ENCODE measurements at places on chromosomes 6 and 20.

GRCh38 chr20:58475466-58475865 is 39.7 kb downstream of the APCDD1L start:
- DNase-seq, result no peak

DNA sequence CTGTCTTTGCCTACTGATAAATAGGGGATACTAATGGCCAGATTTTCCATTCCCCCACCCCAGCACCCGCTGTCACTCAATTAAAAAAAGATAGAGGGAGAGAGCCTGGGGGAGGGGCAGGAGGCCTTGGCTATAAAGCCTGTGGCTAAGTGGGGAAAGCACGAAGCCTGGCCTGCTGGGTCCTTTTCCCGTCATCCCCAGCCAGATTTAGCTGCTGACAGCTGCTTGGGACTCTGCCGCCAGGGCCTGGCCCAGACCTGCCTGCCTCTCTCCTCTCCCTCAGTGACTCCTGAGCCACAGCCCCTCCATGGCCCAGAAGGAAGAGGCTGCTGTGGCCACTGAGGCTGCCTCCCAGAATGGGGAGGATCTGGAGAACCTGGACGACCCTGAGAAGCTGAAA is at the start of gene APOBEC2:
APOBEC2 (plus strand) TSS at position 162 of the 400 bp plus-strand sequence; CDS start at position 308, 146 bp downstream.
- DNase-seq, result no peak

- DNase-seq, result no peak
Observed at GRCh38 chr6:5645328-5646290, 361.1 kb downstream of the NRN1 start.

- DNase-seq, result no peak
Observed at GRCh38 chr20:10626896-10627295, 46.9 kb downstream of the JAG1 start.

DNA sequence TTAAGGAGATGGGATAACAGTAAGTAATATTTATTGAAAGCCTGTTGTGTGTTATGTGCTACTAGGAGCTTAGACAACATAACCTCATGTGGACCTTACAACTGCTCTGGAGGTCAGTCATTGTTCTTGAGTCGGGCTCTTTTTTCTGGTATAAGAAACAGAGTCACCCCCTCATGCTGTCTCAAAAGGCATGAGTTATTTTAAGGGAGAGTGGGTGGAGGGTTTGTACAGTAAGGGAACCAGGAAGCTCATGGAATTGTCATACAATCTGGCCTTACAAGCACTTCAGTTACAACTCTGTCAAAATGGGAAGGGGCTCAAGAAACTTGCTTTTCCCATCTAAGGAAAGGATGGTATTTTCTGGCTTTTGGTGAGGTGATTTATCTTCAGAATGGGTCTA is 16.5 kb upstream of the DSE start:
- no peak for DNase-seq

DNA sequence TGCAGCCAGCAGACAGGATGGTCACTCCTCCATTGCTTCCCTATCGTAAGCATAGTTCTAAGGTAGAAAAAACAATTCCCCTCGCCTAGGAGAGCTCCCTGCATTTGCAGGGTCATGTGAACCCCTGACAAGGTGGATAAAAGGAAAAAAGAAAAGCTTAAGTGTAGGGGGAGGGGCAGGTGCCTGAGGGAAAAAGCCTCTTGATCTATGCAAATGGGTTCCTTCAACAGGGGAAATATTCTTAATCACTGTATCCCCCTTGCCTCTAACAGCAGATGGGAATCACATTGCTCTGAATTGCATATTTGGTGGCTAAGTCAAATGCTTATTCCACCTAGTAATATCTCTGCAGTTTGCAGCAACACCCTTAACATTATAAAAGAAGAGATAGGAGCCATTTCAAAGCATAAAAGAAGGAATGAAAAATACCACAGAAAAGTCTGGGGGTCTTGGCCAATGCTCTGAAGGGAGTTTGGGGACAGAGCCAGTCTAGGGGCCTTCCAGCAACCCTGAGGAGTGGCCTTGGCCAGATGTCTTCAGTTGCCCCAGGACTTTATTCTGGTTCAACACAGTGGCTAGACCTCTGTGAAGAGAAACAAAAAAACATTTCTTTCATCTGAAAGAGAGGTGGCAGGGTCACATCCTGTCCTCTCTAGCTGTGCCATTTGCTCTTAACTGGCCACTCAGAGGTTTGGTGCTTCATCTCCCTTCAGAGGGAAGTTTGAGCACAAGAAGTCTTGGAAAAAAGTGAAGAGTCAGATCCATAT is 660.4 kb upstream of the GJE1 start:
- DNase-seq, result no peak

DNA sequence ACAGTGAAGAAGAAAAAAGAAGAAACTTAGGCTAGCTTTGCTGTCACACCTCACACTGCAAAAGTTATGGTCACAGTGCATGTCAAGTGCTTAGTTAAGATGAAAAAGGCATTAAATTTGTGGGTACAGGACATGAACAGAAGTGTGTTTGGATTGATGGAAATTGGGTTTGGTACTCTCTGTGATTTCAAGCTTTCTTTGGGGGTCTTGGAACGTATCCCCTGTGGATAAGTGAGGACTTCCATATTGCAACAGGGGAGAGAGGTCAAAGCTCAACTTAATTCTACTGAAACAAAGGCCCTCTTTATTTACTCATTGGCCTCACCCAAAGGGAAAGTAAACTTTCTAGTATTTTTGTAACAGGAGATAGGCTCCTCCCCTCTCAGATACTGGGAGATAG is 138.3 kb upstream of the FUT9 start:
- no peak for DNase-seq

DNA sequence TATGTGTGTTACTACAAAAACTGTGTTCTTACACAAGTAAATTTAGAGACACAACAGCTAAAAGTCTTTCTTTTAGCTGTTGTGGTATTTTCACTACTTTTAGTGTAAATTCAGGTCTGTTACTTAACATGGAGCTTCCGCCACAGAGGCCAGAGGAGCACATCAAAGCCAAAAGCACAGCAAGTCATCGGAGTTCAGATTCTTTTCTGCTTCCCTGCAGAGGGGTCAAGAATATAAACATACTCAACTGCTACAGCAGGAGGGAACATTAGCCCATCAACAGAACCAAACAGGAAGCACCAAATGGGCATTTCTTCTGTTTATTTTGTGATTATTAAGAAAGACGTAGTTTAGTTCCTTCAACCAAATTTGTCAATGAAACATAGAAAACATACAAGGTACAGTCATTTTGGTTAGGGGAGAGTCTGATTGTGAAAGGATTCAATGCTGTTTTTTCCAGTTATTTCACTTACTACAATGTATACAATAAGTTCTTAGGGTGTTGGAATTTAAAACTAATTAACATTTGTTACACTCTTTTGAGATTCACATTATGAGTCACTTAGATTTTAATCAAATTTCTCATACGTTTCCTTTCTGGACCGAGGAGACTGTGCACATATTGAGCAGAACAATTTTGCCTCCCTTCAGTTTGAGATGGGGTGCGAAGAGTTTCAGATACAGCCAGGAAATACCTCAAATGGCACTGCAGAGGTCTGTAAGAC is 42.8 kb upstream of the DSE start:
- no peak for DNase-seq

GRCh38 chr20:47205577-47206123 is 150.8 kb downstream of the ZMYND8 start:
- peak; percentile 65 for DNase-seq

- no peak for DNase-seq
Observed at GRCh38 chr20:51126337-51126736, 103.4 kb upstream of the KCNG1 start.

DNA sequence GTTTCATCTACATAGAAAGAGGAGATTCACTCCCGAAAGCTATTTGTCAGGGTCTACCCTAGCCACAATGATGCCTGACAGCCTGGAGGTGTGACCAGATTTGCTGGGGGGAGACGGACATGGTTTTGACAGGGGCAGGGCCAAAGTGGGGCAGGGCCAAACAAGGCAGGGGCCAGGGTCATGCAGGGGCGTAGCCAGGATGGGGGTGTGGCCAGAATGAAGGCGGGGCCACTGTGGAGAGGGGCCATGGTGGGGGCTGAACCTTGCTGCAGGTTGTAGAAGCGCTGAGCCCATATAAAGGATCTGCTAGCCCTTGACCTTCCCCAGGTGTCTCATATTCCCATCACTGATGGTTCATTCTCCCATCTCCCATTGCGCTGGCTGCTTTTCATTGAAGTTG is 184.1 kb upstream of the SULF2 start:
- no peak for DNase-seq

DNA sequence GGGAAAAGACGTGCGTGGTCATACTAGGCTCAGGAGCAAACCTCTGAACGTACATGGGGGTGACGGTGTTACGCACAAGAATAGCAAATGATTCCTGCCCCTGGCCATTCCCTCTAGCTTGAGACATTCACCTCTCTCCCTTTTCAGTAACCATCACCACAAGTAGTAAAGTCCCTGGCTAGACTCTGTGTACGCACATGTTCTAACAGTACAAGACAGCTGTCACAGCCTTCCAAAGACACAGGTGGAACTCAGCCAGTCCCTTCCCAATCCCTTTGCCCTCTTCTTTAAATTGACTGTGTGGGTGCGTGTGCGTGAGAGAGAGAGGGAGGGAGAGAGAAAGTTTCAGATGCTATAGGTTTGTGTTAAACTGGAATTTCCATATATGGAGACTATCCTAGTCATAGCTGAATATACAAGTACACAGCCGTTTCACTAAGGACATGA is 67.3 kb downstream of the LY86 start:
- no peak for DNase-seq

DNA sequence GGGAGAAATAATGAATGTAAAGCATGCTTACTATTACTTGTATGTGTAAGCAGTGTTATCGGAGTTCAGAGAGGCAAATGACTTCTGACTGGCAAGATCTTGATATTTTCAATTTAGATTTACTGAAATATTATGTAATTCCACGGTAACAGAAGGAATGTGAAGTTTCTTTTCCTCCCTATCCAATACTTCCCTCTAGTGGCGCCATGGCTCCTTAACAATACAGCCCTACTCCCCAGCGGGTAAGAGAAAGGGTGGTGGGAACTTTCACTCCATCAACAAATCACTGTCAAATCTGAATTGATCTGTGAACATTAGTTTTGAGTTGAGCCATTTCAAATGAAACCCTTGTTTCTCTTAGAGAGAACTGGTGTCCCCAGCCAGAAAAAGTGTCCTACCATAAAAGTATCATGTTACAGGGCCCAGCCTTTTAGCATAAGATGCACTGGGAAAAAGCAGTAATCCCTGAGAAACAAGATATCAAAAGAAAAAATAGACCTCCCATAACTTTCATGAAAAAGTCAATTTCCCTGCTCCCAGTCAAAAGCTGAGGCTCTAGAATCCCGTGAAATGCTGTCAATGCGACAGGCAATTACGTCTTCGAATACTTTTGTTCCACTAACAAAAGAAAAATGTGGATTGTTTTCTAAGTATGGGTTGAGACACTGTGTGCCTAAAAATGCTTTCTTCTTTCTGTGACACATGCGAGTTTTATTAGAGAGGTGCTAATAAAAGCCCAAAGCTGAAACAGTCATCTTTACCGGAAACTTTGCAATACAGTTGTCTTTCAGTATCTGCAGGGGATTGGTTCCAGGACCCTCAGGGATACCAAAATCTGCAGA is 12.9 kb downstream of the COX7A2 start:
- no peak for DNase-seq

GRCh38 chr6:105569706-105570105 is 166.8 kb upstream of the PREP start:
- no peak for DNase-seq

DNA sequence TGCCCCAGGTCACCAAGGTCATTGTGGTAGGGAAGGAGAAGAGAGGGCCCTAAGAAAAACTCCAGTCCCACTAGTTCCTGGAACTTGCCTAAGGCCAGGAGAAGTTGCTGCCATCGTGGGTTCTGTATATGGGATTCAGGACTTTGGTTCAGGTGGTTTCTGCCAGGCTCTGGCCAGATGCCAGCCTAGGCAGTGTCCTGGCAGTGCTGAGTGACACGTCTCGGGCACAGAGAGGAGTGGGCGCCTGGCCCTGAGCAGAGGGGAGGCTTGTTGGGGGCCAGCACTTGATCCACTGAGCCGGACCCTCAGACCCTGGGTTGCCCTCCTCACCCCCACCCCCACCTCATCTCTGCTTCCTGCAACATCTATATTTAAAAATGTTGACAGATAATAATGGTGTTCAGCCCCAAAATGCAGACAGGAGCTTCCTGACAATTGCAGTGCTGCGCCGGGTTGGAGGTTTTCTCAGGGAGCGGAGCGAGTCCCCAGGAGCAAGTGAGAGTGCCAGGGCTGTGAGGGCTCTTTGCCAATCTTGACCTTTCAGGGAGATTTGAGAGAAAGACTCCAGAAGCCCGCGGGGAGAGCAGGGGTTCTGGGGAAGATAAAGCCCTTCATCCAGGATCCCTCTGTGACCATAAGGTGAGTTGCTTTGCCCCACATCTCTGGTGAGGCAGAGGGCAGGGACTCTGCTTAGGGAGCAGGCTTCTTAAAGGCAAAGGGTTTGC is 71.9 kb downstream of the PHACTR3 start:
- no peak for DNase-seq

- DNase-seq, result no peak
Observed at GRCh38 chr20:23459461-23460150, 6.9 kb upstream of the CST11 start.

GRCh38 chr6:25670793-25671513 is 18.9 kb downstream of the SCGN start:
- no peak for DNase-seq

GRCh38 chr6:5108536-5109150 is 23.5 kb downstream of the PPP1R3G start:
- DNase-seq, result no peak

All from AG09319 (cell line).